ENCODE measurements at places on chromosomes 7 and 10.

DNA sequence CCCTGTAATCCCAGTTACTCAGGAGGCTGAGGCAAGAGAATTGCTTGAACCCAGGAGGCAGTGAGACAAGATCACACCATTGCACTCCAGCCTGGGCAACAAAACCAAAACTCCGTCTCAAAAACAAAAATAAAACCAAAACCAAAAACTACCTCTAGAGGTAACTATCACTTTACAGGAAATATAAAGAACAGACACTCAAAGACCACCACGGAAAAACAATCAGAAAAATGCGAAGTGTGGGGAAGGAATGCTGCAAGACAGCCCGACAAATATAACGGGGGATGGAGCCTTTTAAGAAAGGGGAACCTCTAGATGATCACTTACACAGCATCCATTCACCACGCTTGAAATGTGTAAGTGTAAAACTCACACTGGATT is 4.3 kb downstream of the HNRNPF start:
- no peak for DNase-seq

GRCh38 chr10:128631801-128632241 is 505.6 kb upstream of the MKI67 start:
- no peak for DNase-seq

- peak; percentile 12 for DNase-seq
Observed at GRCh38 chr10:132836832-132837540, 51.0 kb upstream of the NKX6-2 start.

GRCh38 chr7:145360511-145361100 is 524.8 kb upstream of the TPK1 start:
- no peak for DNase-seq

DNA sequence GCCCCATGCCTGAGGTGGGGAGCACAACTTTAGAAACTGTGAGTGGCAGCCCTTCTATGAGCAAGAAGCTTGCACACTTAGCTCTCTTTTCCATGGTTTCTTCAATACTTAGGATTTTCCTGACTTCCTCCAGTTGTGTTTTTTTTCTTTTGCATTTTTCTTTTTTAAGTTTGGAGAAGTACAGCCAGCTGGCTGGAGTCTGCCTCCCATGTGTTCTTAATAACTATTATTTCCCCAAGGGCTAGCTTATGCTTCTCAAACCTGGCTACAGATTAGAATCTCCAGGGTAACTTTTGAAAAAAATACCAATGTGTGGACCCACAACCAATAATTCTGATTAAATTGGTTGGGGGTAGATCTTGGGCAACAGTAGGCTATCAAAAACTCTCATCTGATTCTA is 37.4 kb upstream of the MEOX2 start:
- no peak for DNase-seq

- DNase-seq, result no peak
Observed at GRCh38 chr7:398888-399287, 108.9 kb downstream of the FOXL3 start.

DNA sequence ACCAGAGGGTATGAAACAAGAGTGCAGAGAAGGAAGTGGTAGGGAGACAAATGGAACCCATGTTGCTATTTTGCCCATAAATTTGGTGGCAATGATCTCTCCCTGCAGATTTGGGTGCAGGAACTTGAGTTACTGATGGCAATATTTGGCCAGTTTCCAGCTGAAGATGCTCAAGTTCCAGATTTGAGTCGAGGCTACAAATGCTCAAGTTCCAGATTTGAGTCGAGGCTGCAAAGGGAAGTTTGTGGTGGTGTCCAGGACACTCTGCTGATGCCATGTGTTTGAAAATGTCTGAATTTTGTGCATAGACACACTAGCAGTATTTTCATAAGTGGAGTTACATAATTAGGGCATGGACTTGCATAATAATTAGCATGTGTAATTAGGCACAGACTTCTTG is 40.8 kb downstream of the TBXAS1 start:
- DNase-seq, result no peak

- DNase-seq, result no peak
Observed at GRCh38 chr10:132131581-132132420, 54.9 kb upstream of the DPYSL4 start.

GRCh38 chr10:84256510-84257342 is 11.9 kb downstream of the RGR start:
- no peak for DNase-seq

- no peak for DNase-seq
Observed at GRCh38 chr7:356087-356486, 66.1 kb downstream of the FOXL3 start.

- no peak for DNase-seq
Observed at GRCh38 chr7:73986158-73986631, 41.8 kb upstream of the ELN start.

DNA sequence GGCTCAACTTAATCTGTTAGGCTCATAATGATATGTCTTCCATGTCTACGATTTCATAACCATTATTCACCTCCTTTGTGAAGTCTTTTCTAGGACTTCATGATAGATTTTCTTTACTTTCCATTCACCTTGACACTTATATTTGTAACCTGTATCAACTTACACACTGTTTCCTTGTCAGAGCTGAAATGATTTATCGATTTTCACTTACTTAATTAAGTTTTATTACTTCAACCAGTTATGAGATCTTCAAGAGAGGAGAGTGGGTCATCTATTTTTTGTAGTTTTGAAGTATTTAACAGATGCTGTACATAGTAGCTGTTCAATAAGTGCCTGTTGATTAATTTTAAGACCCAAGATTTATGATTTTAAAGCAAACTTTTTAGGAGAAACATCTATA is 37.4 kb downstream of the VTI1A start:
- DNase-seq, result no peak

DNA sequence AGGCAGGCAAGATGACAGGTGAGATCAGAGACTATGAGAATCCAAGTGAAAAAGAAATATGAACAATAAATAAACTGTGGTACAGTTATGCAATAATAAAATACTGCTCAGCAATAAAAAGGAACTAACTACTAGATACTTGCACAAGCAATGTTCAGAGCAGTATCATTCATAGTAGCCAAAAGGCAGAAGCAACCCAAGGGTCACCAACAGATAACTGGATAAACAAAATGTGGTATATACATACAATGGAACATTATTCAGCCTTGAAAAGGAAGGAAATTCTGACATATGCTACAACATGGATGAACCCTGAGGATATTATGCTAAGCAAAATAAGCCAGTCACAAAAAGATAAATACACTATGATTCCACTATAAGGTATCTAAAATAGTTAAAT is 76.9 kb upstream of the KCNIP2 start:
- DNase-seq, result no peak

GRCh38 chr7:85205754-85206153 is 18.9 kb upstream of the SEMA3D start:
- DNase-seq, result no peak

DNA sequence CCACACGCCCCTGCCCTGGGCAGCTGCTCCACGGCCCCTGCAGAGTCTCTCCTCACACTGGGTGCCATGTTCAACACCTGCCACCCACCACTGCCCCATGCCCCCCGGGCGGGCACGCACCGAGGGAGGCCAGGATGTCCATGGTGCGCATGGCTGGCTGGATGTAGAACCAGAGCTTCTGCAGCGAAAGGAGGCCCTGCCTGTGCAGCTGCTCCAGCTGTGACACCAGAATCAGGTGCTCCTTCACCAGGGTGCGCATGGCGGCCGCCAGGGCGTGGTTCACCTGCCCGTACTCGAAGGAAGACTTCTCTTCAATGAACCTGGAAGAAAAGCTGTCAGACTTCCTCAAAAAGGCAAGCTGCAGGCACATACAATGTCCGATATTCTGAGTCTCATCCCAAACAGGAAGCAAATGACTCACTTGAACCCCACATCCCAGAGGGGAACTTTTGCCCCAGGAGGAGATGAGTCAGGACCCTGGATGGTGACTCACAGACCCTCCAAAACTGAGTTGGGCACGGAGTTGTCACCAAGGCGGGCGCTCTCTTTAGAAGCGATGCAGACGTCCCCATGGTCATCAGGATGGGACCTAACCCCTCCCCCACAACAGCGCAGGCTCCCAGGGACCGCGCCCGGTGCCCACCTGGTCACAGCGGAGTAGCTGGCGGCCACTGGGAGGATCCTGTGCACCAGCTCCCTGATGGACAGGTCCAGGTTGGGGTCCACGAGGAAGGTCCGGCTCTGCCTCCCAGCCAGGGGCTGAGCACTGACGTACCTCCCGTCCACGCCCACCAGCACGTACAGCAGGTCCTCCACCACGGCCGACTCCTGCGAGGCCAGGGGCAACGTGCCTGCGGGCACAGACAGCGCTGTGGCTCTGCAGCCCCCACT is 15.5 kb downstream of the TUBGCP2 start:
- DNase-seq, result peak; percentile 14

DNA sequence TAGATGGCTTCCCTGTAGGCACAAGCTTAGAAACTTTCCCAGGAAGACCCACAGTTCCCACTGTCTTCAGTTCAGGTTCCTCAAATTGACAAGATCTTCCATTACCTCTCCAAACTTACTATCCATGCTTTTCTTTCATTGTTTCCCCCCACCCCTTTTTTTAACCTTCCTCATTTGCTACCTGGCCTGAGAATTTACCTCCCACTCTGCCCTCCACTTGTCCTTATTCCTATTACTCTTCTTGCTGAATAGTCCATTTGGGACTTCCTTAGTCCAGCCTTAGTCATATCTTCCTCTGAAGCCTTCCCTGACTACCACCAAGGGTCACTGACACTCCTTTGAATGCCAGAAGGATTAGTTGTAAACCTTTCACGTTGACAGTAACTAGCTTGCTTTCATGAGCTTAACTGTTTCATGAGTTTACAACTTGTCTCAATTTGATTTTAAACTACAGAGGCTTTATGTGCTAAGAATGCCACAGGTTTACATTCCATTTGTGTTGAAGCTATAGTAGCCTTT is 1.2 kb upstream of the CALU start:
- DNase-seq, result peak; percentile 40

DNA sequence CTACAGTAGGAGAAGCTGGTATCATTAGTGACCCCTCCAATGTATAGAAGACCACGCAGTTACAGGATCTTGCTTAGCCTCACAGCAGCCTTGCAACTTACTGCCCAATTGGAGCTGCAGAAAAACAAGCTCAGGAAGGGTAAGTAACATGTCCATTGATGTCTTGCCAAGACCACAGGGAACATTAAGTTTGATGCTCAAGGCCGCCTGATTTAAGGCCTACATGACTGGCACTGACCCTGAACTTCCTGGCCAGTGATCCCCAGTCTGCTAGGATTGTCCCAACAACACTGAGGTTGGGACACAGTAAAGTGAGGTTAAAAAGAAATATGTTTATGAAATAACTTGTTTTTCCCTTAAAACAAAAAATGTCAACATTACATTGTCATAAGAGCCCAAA is 6.8 kb upstream of the GDF2 start:
- no peak for DNase-seq

- DNase-seq, result no peak
Observed at GRCh38 chr10:25890995-25891394, 43.0 kb upstream of the MYO3A start.

- DNase-seq, result no peak
Observed at GRCh38 chr10:3537518-3537917, 247.5 kb downstream of the KLF6 start.

DNA sequence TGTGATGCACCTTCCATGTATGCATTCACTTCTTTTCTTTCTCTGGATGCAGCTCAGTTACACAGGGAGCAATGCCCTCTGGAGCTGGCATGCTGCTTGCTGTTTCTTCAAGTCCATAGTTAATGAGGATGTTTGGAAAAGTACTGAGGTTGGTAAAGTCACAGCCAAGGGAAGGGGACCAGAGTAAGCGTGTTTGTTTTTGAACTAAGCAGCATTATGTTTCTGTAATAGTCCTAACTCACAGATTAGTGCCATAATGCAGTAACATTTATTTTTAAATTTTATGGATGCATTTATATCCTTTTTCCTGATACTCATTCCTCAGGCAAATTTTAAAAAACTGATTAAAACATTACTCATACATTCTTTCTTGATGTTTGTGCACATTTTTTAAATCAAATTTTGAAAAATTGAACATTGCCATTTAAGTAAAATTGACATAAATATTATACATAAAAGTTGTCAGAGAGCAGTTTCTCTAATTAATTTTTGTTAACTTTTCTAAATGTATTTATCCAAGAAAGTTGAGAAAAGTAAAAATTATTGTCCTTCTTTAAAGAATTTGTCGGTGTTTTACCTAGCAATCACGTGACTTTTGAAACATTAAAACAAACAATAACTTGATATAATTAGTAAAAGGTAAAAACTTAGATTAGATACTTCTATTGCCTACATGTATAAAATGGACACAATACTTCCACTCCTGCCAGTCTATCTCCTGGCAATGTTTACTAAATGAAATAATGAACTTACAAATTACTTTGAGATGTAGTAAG is 659.6 kb upstream of the ANKRD30A start:
- DNase-seq, result no peak

DNA sequence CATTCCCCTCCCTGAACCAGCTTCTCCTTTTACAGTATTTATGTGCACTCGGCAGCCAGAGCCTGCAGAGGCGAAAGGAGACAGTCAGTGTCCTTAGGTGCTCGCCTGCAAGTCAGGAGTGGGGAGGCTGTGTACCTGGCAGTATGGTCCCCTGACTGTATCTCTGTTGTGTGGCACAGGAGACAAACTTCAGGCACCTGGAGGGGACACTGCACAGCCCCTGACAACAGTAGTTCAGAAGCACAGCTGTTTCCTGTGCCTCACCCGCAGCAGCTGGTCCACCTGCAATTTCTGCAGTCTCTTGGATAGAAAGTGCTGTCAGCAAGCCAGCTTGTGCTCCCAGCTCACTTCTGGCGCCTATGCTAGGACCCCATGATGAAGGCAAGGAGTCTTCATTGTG is 73.4 kb upstream of the LAMB4 start:
- DNase-seq, result no peak

DNA sequence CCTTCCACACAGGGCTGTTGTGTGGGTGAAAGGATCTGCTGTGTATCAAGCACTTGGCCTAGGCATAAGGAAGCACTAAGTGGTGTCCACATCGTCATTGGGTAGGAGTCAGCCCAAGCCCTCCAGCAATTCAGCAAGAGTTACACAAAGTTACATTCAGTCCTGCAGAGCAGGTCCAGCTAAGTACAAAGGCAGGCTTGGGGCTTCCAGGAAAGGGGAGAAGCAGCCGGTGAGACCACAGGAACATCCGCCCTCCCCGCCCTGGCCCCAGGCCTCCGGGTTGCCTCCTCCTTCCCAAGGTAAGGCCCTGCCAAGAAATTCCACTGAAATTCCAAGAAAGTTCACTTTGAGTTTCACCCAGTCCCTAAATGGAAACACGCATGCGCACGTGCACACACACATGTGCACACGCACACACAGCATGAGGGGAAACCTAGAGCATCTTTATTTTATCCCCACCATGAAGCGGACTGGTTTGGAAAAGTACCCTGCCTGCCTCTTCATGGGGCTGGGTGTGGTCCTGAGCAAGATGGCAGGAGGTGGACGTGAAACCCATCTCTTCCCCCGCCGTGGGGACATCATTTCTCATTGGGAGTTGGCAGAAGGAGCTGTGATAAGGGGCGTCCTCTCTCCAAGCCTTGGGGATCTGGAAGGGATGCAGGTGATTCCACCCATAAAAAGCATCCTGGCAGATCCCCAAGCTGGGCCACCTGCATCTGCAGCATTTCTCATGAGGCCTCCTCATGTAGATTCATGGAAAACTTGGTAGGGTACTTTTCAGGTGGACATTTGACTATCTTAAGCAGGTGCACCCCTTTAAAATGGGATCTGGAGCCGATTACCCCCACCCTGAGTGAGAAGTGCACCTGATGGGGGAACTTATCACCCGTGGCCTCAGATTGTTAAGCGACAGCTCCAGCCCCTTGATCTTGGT is 69.1 kb upstream of the NANOS1 start:
- DNase-seq, result no peak

- peak; percentile 36 for DNase-seq
Observed at GRCh38 chr10:58335306-58336005, 650 bp downstream of the UBE2D1 start.

- DNase-seq, result no peak
Observed at GRCh38 chr10:18423058-18423637, 228.2 kb downstream of the NSUN6 start.

- DNase-seq, result no peak
Observed at GRCh38 chr10:91339729-91340128, 70.4 kb upstream of the HECTD2 start.
